ENCODE measurements at places on chromosomes 5 and 9.

- DNase-seq = peak; percentile 36
These were observed 93.7 kb downstream of the LHX2 start for GRCh38 chr9:124105266-124105665.

- DNase-seq = no peak
These were observed 135.4 kb downstream of the RGS3 start for GRCh38 chr9:113598883-113599282.

DNA sequence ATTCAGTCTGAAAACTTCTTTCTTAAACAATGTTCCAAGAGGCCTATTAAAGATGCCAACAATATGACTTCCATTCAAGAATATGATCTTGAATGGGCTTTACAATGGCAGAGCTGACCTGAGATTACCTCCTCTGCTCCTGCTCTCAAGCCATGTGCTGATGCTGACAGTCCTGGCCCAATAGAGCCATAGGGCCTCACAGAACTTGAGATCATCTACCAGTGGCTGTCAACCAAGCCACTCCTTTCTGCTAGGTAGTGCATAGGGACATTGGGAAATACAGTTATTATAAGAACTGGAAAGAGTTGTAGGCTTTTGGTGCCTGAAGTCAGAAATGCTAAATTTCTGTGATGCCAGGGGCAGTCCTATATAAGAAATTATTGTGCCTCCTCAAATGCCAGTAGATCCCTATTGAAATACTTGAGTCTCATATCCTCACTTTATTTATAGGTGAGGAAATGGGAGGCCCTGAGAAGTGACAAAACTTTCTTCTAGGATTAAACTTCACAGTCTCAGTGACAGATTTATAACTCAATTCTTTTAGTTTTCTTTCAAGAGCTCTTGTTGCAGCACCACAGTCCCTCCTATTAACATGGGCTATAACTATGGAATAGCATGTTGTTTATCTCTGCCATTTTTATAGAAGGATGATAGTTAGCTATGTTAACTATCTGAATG, 10.9 kb downstream of the GHR start:
- DNase-seq = no peak

DNA sequence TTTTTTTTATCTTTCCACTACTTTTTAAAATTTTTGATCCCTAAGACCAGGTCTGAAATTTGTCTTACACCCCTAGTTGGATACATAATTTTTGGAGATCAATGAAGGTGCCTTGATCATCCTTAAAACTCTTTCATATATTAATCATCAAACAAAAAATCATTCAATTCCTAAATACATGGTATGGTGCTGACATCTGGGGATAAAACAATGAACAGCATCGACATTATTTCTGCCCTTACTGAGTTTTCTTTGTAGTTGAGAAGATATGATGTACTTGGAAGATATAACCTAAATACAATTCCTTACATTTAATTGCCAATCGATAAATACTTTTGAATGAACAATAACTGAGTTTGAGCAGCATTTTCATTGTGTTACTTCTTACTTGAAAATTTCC, 18.3 kb downstream of the SPINK9 start:
- DNase-seq = no peak

GRCh38 chr5:119996128-119996527, 366.8 kb downstream of the FAM170A start:
- no peak for DNase-seq

DNA sequence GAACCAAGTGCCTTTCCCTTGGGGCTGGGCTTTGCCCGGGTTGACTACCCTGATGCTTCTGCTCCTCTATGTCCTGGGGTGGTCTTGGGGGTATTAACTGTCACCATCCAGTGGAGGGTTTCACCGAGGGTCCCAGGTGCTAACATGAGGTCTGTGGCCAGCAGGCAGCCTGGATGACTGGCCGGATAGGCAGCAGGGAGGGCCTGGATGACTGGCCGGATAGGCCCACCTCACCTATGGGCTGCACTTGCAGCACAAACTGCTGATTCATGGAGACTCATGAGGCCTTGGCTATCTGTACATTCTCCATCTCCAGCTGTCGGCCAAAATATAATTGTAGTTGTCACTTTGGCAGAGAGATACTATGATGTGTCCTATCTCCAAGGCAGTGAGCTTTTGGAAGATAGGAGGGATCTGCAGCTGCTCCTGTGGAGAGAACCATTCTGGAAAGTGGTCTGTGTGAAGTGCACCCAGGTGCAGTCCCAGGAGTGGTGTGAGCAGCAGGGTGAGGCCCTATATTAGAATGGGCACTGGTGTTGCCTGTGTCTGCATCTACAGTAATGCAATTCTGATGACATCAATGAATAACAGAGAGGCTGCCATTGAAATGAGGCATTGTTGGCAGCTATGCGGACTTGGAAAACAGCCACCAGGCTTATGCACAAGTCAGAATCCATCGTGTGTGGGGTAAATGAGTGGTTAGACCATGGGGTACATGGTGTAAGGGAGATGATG, 26.3 kb upstream of the CDKN2AIPNL start:
- DNase-seq = no peak

DNA sequence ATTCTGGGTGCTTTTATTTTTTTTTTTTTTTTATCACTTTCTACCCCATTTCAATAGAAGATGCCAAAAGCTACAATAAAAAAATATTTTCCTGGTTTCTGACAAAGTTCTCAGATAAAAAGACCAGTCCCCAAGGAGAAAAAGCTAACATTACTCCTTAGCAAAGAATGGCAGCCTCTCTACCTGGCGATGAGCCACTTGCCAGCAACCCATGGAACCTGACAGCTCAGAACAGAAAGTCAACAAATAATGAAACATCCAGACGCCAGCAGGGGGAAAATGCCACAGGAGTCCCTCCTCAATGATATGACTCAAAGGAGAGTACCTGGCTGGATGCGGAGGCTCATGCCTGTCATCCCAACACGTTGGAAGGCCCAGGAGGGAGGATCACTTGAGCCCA, 123.2 kb downstream of the MYO10 start:
- DNase-seq = no peak

GRCh38 chr5:153399595-153399994, 90.9 kb upstream of the GRIA1 start:
- no peak for DNase-seq

DNA sequence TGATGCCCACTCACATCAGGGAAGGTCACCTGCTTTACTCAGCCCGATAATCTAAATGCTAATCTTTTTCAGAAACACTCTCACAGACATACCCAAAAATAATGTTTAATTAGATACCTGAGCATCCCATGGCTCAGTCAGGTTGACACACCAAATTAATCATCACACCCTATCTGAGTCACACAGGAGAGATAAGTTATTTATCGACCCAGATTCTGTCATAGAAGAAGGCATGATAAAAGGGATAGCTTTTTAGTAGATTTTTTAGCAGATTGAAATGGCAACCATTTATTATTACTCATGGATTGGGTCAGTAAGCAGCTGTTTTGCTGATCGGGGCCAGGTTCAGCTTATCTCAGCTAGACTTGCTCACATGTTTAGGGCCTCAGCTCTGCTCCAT, 97.8 kb upstream of the TYRP1 start:
- DNase-seq = no peak

DNA sequence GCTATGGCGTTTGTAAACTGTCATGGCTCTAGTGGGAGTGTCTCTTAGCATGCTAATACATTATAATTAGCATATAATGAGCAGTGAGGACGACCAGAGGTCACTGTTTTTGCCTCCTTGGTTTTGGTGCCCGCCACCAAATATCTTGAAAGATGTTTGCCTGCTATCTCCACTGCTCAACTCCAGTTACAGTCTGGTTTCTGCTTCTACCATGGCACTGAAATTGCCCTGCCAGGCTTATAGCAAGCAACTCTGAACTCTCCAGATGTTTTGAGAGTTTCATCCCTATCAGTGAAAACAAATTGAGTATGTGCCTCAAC, 122.1 kb upstream of the SPRY4 start:
- no peak for DNase-seq

DNA sequence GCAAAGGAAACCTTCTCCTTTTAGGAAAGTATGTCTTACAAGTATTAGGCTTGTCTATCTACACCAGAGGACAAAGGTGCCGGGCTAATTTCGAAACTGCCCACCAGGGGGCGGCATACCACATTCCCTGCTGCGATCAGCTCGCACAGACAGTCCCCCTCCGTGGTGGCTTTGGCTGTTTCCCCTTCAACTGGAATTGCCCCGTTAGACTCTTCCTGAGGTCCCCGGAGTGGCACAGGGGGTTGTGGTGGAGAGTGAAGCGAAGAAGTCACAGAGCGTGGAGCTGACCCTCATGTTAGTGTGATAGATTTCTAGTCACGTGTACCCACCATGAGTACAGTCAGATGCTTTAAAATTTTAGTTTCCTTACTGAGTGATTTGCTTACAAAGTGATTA, 17.5 kb downstream of the PTTG1 start:
- peak; percentile 90 for DNase-seq

- no peak for DNase-seq
These were observed 608 bp downstream of the ENTR1 start for GRCh38 chr9:136409557-136410455.

- no peak for DNase-seq
These were observed 16.9 kb upstream of the SLC22A4 start for GRCh38 chr5:132277256-132277655.

DNA sequence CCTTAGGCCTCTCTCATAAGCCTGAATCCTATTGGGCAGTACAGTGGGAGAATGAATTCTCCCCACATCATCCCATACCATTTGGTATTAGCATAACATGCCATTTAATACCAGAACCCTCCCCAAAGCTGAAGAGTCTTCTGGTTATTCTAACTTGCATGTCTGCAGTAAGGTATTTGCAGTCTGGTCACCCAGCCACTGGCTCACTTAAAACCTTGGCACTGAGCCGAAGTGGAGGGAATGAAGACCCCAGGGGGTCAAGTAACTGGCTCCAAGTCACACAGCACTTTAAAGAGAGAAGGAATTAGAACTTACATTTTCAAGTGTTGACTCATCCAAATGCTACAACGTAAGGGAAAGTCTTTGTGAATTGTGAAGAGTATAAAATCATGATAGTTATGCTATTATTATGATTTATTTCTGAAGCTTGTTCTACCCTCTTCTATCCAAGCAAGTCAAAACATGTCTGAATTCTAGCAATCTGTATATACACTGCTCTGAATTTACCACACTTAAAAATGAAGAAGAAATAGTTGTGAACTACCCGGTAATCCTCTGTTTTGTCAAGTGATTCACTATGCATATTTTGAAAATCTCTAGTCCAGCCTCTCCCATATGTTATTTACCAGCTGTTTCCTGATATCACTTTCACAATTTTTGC, 28.5 kb downstream of the GLRA1 start:
- no peak for DNase-seq

DNA sequence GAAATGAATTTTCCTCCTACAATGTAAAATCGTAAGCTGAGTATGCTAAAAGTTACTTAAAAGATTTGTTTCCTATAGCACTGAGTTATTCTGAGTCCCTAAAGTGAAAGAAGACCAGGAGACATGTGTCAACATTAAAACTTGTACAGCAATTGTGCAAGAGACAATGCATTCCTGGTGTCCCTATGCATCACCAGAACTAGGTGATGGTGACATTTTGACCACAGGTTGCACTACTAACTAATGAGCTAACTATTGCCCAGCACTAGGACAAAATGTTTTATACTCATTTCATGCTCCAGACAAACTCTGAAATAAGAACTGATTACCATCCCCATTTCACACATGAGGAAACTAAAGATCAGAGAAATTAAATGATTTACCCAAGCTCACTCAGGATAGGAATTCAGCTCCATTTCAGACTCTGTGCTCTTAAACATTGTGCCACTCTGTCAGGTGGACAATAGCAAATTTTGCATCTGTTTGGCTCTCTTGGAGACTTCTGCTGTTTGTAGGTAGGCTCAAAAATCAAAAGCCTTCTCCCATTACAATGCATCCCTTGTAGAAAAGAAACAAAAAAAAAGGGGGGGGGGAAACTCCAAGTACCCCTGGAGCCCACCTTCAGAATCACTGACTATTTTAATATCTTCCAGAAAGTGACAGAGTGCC, 269.2 kb downstream of the ACTL7B start:
- no peak for DNase-seq

GRCh38 chr5:149672701-149673476, 57.2 kb upstream of the PPARGC1B start:
- DNase-seq = no peak

DNA sequence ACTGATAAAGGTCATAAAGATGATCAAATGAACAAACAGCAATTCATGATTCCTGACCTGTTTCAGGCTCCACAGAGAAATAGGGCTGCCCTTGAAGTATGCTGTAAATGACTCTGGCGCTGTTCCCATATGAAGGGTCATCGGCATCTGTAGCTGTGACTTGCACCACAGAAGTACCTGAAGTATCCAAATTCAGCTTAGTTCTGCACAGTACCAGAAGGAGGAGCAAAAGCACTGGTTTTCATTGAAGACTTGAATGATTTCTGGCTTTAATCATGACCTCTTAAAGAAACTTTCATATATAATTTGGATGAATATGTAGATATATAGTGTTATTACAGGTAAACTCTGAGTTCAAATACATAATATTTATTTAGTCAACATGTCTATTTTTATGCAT, 109.1 kb downstream of the CDH10 start:
- no peak for DNase-seq

DNA sequence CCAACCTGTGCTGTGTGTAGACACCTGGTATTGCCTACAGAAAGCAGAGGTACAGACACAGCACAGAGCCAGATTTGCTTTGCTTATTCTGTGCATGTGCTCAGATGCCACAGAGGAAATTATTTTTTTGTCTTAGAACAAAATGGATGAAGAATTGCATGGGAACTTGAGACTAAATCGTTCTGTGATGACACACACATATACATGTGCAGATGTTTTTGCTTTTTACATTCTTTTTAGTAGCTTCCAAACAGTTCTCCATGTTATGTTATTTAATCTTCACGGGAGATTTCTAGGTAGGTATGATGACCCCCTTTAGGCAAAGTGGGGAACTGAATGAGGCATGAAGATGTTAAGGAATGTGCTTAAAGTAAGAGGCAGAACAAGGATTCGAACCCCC, 221.5 kb upstream of the PANK3 start:
- no peak for DNase-seq

- no peak for DNase-seq
These were observed 60.7 kb upstream of the ANGPTL2 start for GRCh38 chr9:127182901-127183746.

DNA sequence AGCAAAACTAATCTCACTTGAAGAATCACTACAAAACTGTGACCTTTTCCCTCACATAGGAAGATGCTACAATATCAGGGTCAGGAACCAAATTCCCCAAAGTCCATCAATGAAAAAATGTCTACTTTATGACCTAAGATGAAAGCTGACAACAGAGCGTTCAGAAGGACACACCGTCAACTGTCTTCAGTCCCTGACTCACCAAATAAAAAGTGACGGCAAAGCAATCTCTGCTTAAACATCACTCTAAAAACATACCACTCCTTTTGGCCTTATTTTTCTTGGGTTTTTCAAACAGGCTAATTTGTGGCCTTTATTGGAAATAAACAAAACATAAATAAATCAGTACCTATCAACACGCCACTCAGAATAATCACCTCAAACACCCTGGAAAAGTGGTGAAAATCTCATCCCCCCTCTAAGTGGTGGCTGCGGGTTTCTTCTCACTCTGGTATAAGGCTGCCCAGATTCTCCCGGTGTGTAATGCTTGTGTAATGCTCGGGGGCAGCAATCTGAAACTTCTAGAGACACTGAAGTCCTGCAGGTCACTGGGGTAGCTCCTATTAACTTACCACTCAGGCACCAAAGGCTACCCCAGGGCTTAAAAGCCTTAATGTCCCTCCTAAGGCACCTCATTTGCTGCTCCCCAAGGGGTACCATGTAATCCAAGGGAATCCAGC, 29.5 kb downstream of the SEMA4D start:
- no peak for DNase-seq

GRCh38 chr5:75387806-75388205, 50.8 kb downstream of the HMGCR start:
- no peak for DNase-seq

- no peak for DNase-seq
These were observed 1712.5 kb upstream of the C9orf72 start for GRCh38 chr9:29285818-29286217.

Data from left ventricle myocardium superior (tissue), 1 donor.